Activated CD4-positive, alpha-beta T cell treated with anti-CD3 and anti-CD28 coated beads, Interleukin-2, amount 50 U/mL, for 24 hours (primary cell): ENCODE measurements at places on chromosomes 2 and 18.

- DNase-seq, result no peak
Observed at GRCh38 chr18:23673725-23674124, 11.0 kb upstream of the ANKRD29 start.

DNA sequence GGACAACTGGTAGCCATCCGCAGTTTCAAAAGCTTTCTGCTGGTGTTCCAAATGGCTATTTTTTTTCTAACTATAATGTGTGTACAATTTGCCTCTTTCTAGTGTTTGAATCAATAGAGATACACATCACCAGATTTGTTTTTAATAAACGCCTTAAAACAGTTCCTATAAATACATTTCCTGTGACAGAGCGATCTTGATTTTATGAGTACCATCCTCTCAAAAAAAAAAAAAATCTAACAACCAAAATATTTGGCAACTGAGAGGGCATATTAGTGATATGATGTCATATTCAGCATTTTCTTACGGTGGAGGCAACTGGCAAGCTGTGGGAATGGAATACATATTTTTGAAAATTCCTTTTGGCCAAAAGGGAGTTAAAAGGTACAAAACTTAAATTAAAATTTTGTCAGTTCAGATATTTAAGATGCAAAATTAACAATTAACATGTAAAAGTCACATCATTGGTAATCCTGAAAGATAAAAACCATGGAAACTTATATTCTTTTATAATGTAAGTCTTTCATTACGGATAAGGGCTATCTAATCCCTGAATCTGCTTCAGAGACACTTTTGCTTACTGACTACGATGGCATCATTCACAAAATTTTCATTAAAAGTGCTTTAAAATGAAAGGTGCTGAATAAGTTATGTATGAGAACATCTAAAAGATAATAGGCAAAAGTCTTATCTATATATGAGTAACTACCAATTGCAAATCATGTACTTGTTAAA is 268.4 kb downstream of the TCF4 start:
- no peak for DNase-seq

GRCh38 chr18:394262-394986 is 106.1 kb downstream of the COLEC12 start:
- no peak for DNase-seq

GRCh38 chr2:109455731-109456691 is 157.8 kb downstream of the SEPTIN10 start:
- DNase-seq, result no peak

DNA sequence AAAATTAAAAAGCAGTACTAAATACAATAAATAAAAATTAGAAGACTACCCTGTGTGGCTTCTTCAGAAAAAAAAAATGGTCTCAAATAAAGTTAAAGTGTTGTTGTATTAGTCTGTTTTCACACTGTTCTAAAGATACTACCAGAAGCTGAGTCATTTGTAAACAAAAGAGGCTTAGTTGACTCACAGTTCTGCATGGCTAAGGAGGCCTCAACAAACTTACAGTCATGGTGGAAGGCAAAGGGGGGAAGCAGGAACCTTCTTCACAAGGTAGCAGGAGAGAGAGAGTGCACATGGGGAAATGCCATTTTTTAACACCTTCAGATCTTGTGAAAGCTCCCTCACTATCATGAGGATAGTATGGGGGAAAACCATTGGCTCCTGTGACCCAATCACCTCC is 612.8 kb downstream of the RNF144A start:
- no peak for DNase-seq

DNA sequence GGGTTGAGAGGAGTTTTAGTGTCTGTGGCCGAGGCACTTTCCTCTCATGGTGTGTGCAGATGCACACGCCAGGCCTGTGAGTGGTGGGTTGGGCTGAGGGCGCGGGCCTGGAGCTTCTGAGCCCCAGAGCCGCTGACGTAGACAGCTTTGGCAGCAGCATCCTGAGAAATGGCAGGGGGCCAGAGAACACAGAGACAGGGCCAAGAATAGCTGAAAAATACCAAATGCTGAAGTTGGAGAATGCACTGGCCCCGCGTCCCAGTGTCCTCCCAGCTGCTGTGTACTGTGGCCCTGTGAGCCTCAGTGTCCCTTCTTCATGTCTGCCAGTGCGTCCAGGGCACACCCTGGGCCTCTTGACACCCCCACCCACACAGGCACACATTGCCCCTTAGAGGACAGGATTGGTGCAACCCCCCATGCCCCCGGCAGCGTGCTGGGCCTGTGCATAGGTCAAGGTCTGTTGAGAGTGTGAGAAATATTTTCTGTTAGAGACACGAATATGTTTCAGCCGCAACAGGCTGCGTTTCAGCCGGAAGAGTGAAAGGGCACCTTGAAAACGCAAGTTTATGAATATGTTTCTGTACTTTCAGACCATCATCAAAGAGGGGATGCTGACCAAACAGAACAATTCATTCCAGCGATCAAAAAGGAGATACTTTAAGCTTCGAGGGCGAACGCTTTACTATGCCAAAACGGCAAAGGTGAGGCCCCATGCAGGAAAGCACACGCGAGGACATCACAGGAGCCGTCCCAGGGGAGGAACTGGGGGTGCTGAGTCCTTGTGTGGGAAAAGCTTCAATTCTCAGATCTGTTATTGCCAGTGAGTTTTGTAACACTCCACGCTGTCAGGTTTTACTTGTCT is 33.6 kb downstream of the DGKD start:
- DNase-seq, result no peak

- DNase-seq, result no peak
Observed at GRCh38 chr2:160289831-160290230, 89.8 kb upstream of the ITGB6 start.

DNA sequence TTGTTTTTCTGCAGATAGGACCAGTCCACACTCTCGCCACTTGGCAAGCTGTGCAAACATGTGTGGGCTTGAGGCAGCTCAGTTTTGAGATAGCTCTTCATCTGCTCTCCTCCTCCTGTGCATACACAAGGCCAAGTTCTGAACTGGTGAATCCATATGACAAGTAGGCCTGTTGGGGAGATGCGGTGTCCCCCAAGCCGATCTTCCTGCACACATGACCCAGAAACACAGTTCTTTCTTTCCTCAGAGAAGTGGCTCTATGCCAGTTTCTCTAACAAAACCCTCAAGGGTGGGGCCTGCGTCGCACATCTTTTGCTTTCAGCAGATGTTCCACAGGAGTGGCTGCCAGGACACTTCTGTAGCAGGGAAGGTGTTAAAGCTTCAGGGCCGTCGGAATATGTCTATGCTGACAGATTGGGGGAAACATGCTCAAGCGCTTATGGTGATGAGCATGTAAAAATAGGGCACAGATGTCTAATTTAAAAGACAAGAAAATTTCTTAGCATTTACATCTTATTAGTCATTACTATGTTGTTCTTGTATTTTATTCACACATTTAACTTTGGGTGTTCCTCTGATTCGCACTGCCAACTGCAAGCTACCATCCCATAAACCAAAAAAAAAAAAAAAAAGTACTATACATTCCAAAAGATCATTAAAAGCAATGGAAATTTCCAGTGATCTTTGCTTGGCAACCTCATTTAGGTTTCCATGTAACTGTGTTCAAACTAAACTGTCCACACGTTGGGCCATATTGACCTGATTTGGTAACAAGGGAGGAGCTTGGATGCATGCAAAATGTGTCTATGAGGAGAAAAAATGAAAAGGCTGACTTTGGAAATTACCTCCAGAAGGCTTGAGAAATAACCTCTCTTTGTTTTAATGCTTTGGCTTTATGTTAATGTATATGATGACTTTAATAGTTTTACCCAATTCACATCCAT is 1055.5 kb upstream of the KLHL29 start:
- no peak for DNase-seq

- no peak for DNase-seq
Observed at GRCh38 chr2:164044622-164045021, 308.8 kb upstream of the FIGN start.
